ENCODE measurements at places on chromosomes 13 and 19.

GRCh38 chr19:35755550-35756376 is 1.1 kb downstream of the HSPB6 start:
- DNase-seq, result no peak

DNA sequence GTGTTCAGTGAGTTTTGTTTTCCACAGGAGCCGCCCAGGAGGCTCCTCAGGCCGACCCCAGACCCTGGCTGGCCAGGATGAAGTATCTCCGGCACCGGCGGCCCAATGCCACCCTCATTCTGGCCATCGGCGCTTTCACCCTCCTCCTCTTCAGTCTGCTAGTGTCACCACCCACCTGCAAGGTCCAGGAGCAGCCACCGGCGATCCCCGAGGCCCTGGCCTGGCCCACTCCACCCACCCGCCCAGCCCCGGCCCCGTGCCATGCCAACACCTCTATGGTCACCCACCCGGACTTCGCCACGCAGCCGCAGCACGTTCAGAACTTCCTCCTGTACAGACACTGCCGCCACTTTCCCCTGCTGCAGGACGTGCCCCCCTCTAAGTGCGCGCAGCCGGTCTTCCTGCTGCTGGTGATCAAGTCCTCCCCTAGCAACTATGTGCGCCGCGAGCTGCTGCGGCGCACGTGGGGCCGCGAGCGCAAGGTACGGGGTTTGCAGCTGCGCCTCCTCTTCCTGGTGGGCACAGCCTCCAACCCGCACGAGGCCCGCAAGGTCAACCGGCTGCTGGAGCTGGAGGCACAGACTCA is 12.9 kb downstream of the B3GNT3 start:
- no peak for DNase-seq

DNA sequence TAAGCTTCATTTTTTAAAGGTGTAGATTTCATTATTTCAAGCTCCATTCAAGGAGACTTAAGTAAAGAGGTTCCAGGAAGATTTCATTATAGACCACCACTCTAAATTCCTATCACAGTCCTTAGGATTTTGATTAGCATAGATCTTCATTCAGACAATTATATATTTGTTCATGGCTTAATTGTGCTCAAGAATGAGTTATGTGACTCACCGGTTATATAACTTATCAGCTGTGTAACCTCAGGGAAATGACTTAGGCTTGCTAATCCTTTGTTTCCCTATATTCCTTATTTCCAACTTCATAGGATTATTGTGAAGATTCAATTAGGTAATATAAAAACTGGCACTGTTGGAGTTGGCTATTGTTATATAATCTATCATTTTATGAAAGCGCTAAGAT is 632.8 kb upstream of the SPRY2 start:
- DNase-seq, result no peak

GRCh38 chr19:28631961-28632360 is 581.0 kb downstream of the UQCRFS1 start:
- DNase-seq, result no peak

- DNase-seq, result peak; percentile 13
Observed at GRCh38 chr13:60226507-60226906, 62.8 kb upstream of the DIAPH3 start.

DNA sequence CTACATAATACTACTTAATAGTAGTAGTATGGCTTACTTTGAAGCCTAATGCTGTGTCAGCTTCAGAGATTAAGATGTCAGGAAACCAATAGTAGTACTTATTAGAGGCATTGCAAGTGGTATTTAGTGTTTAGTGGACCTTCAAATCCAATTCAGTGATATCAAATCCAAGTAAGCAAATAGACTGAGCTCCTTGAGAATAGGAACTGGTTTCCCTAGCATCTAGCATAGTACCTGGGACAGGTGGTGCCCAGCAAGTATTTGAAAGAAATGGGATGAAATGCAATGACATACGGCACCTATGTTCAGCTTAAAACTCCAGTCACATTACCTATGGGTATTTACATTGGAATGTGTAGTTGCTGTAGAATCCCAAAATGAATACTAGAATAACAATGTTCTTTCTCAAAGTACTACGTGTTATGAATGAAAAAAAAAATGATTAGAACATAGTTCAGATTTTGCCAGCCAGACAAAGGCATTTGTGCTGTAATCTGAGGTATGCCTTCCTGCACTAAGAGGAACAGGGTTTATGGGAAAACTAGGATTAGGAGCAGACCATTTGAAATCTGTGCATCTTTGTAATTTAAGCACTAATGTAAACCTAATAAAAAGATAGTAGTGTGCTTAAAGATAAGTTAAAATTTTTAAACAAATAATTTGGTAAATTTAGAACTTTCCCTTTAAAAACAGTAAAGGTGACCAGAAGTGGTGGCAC is 17.1 kb downstream of the LSM14A start:
- no peak for DNase-seq

- no peak for DNase-seq
Observed at GRCh38 chr13:26614721-26615120, 57.2 kb downstream of the WASF3 start.

GRCh38 chr13:111912453-111912866 is 154.5 kb upstream of the SOX1 start:
- DNase-seq, result no peak

DNA sequence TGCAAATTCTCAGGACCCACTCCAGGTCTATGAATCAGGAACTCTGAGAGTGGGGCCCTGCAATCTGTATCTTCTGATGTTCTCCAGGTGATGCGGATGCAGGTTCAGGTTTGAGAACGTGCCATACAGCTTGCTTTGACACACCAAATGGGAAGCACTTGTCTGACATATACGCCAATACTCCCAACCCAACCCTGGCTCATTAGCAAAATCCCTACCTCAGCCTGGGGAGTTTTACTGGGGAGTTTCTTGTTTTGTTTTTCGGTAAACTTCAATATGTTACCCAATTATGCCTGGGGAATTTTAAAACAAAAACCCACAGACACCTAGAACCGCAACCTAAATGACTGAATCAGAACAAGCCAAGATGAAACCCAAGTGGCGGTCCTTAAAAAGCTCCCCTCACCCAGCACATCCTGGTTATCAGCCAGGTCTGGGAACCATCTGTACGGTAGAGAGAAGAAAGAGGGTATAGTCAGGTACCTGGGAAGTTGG is 41.2 kb downstream of the ABCC4 start:
- DNase-seq, result no peak

GRCh38 chr19:34794066-34794960 is 21.3 kb upstream of the ZNF599 start:
- DNase-seq, result no peak

DNA sequence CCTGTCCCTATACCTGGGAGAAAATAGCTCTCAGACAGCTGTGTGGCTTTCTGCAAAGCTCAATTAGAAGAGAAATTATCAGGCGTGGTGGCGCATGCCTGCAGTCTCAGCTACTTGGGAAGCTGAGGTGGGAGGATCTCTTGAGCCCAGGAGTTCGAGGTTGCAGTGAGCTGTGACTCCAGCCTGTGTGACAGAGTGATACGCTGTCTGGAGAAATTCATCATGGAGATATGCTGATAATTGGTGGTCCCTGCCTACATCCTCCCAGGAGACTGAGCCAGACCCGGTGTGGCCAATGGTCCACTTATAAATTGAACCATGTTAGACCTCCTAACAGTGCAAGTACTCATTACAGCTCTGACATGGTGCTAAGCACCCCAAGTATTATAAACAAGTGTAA is 58.7 kb upstream of the ZNF599 start:
- no peak for DNase-seq

DNA sequence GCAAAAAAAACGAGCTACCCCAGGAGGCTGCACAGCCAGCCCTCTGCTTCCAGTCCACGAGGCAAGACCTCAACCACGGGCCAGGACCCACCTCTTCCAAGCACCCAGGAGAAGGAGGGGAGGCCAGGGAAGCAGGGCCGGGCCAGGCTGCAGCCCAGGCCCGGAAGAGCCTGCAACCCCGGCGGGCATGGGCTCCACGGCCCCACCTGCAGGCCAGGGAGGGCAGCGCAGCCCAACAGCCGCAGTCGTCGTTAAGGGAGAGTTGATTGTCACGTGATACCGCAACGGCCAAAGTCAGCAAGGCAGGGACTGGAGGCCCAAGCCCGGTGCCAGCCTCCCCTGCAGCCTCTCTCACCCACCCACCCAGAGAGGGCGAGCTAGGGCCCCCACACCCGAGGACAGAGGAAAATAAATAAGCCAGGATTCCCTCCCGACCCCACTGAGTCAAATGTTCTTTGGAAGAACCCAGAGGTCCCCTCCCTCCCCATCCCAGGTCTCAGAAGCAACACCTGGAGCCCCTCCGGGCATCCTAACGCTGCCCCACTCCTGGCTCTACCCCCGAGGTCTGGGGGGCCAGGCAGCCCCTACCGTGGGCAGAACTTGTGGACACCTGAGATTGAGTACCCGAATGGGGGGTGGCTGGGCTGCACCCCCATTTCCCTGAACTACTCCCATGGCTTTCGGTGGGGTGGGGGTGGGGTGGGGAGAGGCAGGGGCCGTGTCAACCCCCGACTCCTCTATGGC is 5.2 kb upstream of the REXO1 start:
- DNase-seq, result no peak

- no peak for DNase-seq
Observed at GRCh38 chr19:10268071-10268470, 2.8 kb upstream of the ICAM1 start.

GRCh38 chr13:52644108-52644507 is 1.9 kb downstream of the HNRNPA1L2 start:
- no peak for DNase-seq

DNA sequence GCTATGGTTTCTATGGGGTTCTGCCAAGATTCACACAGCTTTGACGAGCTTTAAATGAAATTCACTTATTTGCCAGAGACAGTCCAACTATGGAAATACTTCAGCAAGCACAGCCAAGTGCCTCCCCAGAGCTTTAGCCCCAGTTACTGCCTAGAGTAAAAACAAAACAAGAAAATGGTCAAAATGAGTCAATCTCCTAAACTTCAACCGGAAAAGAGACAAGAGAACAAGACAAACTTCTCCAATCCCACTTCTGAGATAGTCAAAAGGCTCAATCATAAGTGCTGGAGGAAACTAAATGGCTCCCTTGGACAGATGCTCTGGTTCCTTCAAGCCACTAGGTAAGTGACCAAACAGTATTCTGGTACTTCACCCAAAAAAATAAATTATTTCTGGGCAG is 65.8 kb downstream of the KATNAL1 start:
- DNase-seq, result no peak

DNA sequence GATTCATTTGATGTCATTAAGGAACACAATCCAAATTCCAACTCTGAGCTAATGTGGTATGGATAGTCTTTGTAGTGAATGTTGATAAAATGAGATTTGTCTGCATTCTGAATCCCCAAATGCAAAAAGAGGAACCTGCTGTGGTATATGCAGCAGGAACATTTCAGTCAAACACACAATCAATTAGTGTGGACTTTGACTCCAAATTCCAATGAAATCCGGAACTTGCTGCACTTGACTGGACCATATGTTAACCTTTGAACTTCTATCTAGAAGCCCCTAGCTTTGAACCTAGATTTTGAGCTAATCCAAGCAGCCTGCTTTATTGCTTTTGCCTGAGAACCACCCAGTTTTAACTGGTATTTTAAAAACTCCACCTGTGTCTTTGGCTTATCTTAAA is 341.3 kb downstream of the SPRY2 start:
- no peak for DNase-seq

- DNase-seq, result no peak
Observed at GRCh38 chr13:78736142-78736541, 77.2 kb upstream of the OBI1 start.

DNA sequence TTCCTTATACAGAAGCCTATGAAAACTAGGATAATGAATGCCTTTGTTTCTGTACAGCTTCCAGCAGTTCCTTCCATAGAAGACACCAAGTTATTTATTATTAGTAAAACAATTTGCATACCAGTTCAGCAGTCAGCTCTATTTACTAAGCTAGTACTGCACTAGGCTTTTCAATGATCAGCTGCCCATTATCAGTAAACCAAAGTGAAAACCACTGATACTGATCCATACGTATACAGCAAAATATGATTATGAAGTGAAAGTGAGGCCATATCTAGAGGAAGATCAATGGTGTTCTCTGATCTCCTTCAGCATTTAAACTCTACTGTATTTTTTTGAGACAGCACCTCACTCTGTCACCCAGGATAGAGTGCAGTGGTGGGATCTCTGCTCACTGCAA is 3.2 kb downstream of the TPT1 start:
- no peak for DNase-seq

GRCh38 chr19:45881909-45882528 is 3.9 kb downstream of the IRF2BP1 start:
- no peak for DNase-seq

GRCh38 chr19:23345838-23346237 is 49.4 kb downstream of the ZNF91 start:
- DNase-seq, result no peak

DNA sequence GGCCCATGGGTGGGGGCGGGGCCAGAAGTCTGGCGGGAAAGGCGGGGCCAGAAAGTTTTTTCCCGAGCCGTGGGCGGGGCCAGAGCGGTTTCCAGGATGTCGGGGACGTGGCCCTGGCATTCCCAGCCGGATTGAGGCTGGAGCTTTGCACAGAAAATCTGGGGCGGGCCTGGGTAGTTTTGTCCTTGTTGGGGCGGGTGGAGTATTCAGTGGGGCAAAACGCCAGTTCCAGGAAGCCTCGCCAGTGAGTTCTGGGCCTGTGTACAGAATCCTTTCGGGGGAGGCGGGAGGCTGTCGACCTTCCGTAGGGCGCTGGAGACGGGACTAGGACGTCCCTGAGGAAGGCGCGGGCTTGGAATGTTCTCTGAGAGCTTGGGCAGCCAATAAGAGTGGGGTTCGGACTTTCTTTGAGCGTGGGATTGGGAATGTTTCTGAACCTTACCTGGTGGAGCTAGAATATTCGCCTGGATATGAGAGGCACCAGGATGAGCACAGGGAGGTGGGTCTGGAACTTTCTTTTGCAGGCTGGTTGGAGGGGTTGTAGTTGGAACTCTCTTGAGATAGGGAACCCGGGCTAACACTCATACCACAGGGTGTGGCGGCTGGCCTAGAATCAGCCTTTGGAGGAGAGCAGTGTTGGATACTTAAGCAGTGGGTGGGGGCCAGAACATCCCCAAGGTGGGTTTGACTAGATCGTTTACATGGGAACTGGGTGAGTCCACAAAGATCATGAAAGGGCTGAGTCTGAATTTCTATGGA is 1.3 kb downstream of the CCDC9 start:
- DNase-seq, result no peak

GRCh38 chr13:92682832-92683517 is 543.6 kb upstream of the GPC6 start:
- DNase-seq, result no peak

- DNase-seq, result no peak
Observed at GRCh38 chr19:43476606-43477005, 11.2 kb upstream of the LYPD3 start.
